NCI-H524 (cell line): ENCODE measurements at places on chromosomes 4 and X.

DNA sequence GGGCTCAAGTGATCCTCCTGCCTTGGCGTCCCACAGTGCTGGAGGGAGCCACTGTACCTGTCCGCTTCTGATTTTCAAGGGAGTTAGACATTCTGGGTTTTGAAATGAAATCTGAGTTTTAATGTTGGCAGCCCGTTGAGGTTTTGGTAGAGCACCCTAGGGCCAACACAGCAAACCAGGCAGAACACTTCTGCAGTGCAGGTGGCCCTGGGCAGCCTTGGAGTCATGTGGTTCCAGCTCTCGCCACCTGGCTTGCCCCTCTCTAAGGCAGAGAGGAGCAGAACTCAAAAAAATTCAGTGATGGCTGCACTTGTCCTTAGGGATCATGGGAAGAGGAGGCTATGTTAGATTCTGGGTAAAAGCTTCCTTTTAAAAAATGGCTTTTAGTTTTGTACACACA lies 74.9 kb downstream of the CLDN34 start:
- no peak for DNase-seq

DNA sequence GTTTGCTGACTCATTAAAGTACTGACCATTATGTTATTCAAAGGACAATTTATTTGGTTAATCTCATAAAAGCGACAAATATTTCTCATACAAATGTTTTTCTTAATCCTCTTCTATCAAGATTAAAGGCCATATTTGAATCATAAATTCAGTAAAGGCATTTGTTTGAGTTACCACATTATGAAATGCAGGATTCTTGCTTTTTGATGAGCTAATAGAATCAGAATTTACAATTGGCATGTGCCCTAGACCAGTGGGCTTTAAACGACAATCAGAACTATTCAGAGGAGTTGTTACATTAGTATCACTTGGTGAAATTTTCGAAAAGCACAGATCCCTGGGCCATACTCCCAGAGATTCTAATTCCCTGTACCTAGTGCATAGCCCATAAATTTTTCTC lies 55.3 kb downstream of the KLHL4 start:
- DNase-seq = no peak

GRCh38 chr4:108068442-108068841 lies 78.8 kb downstream of the HADH start:
- DNase-seq = no peak

- DNase-seq = no peak
Observed at GRCh38 chr4:53579826-53580225, 11.5 kb downstream of the LNX1 start.

- DNase-seq = no peak
Observed at GRCh38 chr4:158025131-158025530, 147.7 kb downstream of the GASK1B start.

GRCh38 chr4:6119507-6120020 lies 80.8 kb downstream of the JAKMIP1 start:
- no peak for DNase-seq

- no peak for DNase-seq
Observed at GRCh38 chr4:93289831-93290230, 538.7 kb upstream of the ATOH1 start.

DNA sequence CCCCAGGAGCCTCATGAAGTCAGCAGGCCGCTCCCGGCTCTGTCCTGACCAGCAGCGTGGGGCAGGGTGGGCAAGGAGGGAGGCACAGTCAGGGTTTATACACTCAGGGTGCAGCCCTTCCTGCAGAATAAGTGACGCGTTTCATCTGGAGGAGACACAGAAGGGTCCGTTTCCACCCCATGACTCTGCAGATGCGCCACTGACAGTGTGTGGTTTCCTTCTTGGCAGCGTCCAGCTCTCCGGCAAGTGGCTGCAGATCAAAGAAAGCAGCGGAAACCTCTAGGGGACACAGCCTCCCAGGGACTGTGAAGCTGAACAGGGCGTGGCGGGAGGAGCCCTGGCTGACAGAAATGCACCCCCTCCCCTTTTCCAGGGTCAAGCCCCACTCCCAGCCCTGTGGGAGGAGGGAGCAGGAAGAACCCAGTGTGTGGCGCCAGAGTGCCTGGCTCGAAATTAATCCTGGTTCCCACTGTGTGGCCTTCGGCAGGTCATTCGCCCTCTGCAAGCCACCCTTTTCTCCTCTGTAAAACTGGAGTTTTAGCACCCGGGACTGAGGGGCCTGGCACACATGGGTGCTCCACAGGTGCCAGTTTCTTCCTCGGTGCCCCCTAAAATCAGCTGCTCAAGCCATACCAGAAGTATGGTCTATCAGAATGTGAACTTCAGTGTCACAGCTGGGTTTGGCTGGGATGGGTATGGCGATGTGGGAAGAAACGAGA lies 17.3 kb upstream of the TBC1D14 start:
- DNase-seq = no peak

- DNase-seq = no peak
Observed at GRCh38 chrX:42825201-42825600, 47.2 kb upstream of the PPP1R2C start.

- DNase-seq = no peak
Observed at GRCh38 chr4:141207961-141208360, 12.7 kb upstream of the ZNF330 start.

- no peak for DNase-seq
Observed at GRCh38 chrX:37779857-37780256, at the start of gene CYBB. TSS of gene CYBB (plus strand) at chrX:37780059. CDS start at chrX:37780078, 19 bp downstream.

- no peak for DNase-seq
Observed at GRCh38 chr4:112508356-112508755, 7.6 kb downstream of the NEUROG2 start.

DNA sequence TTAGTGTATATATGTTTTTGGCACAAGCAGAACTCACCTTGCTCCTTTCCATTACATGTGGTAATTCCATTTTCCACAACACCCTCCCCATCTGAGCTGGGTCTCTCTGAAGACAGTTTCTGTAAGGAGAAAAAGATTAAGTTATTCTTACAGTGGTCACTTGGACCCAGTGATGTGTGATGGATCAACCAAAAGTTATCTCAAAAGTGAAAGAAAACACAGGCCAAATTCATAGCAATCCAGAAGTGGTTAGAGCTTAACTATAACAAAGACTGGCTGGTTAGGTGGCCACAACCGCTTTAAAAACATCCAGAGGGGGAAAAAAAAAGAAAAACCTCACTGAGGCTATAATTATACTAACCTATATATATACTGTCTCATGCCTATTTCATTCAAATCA lies 123.7 kb downstream of the AFAP1 start:
- no peak for DNase-seq

DNA sequence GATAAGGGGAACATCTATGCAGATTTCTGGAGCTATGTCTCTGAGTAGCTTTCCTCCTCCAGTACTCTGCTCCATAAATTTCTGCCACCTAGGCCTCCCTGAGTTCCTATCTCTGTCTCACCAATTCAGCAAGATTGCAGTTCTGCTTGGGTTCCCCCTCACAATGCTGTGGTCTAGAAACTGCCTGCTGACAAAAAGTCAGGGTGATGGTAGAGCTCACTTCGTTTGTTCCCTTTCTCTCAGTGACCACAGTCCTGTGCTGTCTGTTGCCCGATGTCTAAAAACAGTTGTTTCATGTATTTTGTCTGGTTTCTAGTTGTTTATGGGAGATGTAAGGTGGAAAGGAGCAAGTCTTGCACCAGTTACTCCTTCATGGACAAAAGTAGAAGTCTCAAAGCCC lies 41.1 kb downstream of the AMMECR1 start:
- no peak for DNase-seq

DNA sequence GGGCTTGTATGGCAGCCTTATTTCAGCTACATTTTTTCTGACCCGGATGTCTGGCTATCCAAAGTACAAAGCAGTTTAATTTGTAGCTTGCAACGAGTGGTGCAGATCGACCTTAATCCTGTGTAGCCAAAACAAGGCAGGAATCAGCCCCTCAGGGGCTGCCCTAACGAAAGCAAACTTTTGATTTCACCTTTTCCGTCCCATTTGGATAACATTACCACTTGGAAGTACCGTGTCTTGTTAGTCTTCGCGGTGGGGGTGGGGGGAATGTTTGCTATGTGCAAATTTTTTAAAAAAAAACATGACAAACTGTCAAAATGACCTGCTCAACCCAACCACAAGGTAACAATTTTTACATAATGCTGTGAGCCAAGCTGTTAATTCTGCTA lies 766 bp upstream of the DNAJB14 start:
- DNase-seq = no peak

DNA sequence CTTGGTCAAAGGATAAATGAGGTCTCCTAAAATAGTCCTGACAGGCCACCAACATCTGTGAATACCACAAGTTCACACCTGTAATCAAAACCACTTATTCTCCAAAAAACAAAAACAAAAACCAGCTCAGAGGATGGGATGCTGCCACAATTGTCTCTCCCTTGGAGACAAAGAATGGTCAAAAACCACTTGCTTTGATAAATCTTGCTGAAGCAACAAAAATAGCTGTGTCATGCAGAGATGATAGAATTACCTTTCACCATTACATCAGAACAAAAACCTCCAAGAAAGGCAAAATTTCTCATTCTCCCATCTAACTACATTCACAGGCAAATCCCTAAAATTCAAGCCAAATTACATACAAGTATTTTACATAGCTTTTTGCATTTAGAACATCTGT lies 180.4 kb downstream of the MAML3 start:
- DNase-seq = no peak

DNA sequence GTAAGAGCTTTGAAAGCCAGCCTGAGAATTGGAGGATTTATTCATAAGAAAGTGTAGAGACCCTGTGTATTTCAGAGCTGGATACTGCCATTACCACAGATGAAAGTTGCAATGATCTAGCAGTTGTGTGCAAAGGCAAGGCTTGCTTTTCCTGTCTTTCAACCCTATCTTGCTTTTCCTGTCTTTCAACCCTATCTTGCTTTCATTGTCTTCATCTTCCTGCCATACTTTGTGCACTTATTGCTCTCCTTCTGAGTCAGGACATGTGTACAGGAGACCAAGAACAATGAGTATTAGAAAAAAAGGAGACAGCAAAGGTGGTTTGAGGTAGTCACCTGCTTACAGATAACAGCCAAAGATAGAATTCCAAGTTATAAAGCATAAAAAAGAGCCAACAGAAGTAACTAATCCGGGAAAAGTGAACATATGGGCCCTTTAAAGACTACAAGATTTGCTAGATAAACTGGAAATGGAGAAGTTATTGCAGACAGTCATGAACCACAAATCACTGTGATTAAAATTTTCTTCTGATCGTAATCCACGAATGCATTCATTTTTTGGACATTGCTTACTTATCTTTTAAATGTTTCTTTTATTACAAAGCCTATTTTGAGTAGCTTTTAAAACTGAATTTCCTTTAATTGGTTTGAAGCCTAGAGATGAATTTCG lies 17.2 kb downstream of the C1QTNF7 start:
- DNase-seq = no peak

- no peak for DNase-seq
Observed at GRCh38 chr4:48196758-48197504, 62.9 kb upstream of the TXK start.

GRCh38 chr4:73867783-73868182 lies 1.4 kb upstream of the CXCL1 start:
- DNase-seq = no peak

- no peak for DNase-seq
Observed at GRCh38 chr4:110641218-110641617, 18.3 kb upstream of the PITX2 start.

DNA sequence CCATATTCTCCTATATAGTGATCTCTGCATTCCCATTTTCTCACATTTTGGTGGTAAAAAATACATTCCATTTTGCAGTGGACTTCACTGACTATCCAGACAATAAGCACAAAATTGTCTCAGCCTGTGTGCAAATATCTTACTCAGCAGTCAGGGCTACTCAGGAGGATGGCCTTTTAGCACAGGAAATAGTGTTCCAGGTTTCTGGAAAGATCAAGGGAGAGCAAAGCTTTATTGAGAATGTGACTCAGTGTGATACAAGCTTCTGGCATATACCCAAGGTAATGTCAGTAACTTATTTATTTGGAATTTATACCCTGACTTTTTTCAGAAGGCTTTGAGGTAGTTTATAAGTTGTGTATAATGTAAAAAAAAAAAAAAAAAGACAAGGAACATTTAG lies 233.4 kb downstream of the TEX13A start:
- DNase-seq = no peak

DNA sequence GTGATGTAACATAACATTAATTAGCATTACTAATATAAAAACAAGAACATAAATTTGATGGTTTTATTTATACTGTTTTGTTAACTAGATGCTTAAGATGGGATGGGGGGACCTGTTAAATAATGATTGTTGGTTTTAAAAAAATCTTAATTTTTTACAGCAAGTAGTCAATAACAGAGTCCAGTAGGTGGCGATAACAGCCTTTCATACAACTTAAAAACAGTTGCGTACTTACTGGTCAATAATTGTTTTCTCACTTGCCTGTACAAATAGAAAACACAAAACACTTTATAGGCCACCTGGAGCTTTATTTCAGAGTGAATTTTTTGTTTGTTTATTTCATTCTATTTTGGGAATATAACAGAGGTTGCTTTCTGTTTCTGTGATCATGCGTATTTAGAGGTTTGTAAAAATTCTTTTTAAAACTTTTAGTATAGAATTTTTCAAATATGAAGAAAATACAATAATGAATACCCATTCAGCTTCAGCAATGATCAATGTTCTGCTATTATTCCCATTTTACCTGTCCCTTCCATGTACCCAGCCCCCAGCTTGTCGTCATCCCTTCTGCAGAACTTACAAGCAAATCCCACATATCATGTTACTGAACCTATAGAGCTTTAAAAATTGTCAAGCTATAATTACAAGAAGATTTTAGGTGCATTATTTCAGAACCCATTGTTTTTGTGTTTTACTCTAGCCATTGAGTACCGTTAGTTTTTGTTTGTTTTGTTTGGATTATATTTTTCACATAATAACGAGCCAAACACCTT lies 97.1 kb downstream of the MRPL1 start:
- no peak for DNase-seq

DNA sequence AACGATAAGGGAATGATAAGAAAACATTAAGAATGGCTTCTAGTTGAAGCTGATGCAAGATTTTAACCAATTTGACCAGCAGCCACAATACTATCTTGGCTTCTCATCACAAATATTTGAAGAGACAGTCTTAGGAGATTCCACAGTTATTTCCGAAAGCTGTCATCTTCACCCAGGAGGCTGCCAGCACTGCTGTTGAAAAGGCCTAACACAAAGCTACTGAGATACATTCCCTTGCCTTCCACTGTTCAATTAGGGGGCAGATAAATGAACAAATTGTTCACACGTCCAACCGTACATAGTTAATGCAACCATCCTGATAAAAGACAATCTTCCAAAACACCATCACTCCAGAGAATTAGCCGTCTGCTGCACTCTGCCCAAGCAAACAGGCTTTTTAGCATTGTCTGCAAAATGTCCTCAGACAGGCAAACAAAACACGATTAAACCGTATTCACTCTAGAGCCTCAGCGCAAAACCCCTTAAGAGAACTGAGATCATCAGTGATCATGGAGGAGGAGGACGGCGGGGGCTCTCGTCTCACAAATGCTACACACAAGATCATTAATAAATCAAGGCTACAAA lies 189.8 kb upstream of the PSAPL1 start:
- DNase-seq = no peak
